ENCODE measurements at places on chromosomes 7 and 10.

DNA sequence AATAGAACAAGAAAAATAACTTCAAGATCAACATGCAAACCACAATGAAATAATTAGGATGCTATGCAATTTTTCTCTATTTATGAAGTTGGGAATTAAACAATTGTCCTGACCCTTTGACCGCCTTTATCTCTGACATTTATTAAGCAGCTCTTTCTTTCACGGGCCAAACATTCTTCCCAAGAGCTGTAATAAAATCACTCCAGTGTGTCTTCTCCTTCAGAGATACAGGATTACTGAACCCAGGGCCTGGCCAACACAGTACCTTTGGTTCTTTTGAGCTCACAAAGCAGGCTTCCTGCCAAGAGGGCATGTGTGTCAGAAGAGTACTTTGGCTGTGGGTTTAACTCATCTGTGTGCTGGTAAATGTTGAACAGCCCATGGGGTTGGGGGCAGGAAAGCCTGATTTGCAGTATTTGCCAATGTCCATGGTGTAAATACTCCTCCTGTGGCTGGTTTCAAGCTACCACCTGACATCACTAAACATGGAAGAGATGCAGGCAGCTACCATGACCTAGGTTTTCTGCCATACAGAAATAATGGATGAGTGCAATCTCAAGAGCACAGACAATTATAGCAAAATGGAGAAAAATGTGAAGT is 121.7 kb downstream of the FANK1 start:
- DNase-seq, result no peak

GRCh38 chr7:121741896-121742295 is 131.1 kb upstream of the PTPRZ1 start:
- DNase-seq, result no peak

- DNase-seq, result no peak
These were observed 12.7 kb upstream of the CACUL1 start for GRCh38 chr10:118767297-118768040.

- no peak for DNase-seq
These were observed 76.3 kb upstream of the MRLN start for GRCh38 chr10:59829601-59830000.

GRCh38 chr7:17236603-17237002 is 61.8 kb upstream of the AHR start:
- no peak for DNase-seq

GRCh38 chr10:53700278-53700677 is 927.7 kb upstream of the MBL2 start:
- DNase-seq, result no peak

DNA sequence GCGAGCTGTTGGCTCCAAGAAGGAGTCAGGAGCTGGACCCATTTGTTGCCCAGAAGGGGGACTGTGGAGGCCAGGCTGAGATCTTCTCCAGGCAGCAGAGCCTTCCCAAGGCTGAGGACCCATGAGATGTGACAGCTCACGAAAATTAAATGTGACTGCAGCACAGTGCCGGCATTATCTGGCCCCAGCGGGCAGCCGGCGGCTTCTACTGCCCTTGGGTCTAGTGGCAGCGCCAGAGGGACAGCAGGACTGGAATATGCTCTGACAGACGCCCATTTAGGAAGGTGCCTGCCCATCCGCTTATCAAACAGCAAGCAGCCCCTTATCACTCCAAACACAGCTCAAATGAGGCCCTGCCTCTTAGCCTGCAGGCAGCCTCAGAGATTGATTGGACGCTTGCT is 122.9 kb upstream of the LYZL2 start:
- no peak for DNase-seq

DNA sequence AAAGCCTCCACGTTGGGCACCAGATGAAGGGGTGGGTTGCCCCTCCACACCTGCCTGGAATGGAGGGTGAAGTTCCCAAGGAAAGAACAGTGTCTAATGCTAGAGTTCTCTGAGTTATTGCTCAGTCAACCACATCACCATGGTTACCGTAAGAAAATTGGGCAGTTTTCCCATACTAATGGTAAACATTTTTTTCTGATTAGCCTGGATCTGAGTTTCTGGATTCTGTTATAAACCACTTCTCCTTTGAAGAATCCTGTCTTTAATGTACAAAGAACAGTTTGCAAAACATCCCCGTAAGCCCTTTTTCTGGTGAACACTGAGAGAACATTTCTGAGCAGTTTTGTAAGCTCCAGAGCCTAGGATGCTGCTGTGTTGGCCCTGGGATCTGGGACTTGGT is 45.5 kb downstream of the ABCC2 start:
- DNase-seq, result no peak

DNA sequence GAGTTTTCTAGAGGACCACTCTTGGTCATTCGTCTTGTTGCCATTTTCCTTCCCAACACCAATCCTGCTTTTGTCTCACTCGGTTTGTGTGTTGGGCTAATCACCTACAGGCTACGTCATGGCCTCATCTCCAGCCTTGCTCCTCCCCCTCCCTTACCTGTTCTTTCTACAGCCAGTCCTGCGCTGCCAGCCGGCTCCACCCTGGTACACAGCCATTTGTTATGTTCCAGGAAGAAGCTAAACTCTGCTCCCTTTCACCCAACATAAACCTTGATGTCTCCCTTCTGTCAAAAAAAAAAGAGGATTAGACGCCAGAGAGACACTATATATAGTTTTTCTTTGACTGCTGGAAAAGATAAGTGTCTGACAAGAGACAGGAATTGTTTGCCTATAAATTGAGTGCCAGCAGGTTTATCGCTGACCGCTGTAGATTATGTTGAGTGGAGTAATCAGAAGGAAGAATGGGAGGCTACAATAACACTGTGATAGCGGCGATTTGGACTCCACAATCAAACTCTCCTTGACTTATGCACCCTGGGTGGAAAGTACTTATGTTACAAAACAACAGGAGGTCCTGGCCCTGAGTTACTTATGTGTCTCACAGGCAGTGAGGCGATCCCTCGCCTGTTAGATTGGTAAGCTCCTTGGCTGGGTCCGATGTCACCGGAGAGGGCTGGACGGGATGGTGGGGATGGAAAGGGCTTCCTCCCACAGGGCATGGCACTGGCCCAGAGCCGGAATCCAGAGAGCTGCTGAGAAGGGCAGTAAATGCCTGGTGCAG is 171.3 kb upstream of the BMPER start:
- no peak for DNase-seq

DNA sequence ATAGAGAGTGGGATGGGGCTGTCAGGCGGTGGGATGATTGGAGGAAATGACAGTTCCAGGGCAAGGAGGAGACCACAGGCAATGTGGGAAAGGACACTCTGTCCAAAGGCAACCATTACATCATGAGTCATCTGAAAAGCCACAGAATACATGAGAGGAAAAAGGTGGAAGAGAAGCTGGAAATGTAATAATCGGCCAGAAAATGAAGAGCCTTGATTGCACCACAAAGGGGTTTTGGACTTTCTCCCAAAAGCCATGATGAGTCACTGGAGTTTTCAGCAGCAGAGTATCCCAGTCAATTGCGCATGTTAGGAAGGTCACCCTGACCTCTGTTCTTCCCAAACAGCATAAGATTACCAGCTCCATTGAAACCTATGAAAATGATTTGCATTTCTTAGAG is 222.0 kb downstream of the LHFPL3 start:
- no peak for DNase-seq

DNA sequence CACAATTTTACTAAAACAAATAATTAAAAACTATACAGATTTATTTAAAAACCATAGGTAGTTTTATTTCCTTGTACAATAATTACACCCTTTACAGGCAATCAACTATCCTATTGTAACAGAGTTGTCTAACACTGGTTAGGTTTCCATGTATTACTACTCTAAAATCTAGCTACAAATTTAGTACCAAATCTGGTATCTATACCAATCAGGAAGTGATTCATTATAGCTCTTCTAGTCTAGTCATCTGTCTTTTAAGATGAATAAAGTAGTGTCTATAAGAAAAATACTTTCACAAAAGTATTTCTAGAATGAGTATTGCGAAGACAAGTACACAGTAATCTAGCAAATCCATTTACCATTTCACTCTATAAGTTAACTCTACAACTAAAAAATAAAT is 16.9 kb downstream of the ZNF800 start:
- DNase-seq, result no peak

DNA sequence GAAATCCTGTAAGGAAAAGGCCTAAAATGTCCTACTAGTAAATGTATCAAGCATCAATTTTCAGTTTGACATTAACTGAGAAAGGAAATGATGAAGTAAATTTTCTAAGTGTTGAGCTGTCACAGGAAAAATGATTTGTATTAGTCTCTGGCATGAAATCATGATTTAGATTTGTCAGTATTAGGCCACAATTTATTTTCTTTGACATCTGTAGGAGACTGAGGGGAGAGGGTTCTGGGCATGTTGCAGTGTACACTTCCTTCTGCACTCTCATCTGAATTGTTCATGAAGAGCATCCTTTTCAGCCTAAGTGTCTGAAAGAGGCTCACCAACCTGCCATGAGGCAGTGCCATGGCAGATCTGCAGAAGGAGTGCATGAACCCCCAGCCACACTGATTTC is 15.9 kb downstream of the ADRB1 start:
- DNase-seq, result no peak

DNA sequence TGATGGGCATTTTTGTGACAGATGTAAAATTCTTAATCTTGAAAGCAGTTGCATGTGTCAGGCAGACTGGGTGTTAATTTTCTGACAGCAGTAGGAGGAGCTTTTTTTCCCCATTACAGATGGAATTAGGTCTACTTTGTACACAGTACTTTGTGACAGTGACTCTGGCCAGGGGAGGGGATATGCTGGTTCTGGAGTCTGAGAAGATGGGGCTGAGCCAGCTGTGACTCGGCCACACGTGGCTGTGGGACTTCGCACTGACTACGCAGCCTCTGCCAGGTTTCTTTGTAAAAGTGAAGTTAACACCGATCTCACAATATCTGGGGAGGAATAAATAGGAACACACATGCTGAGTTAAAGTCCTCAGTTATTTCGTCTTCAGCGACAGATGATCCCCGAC is 95.4 kb downstream of the MGMT start:
- DNase-seq, result no peak

- no peak for DNase-seq
These were observed 485.5 kb downstream of the LRMDA start for GRCh38 chr10:75916906-75917305.

- no peak for DNase-seq
These were observed 22.7 kb upstream of the ADCYAP1R1 start for GRCh38 chr7:31029251-31030042.

- no peak for DNase-seq
These were observed 178.4 kb upstream of the ADO start for GRCh38 chr10:62626079-62626478.

DNA sequence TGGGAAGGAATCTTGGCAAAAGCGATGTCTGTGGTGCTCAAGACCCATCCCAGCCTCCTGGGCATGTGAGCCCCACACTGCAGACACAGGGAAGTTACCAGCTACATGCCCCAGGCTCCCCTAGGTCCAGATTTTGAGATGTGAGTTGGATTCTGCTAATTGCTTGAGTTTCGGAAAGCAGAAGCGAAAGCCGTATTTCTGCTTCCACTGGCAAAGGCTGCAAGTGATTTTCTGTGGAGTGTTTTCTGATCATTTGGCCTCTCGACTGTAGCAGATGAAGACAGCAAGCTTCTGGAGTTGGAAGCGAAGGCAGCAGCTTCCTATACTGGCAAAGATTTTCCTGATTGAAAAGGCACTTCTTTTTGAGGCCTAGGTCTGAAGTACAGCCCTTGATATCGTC is 29.6 kb downstream of the ANKRD16 start:
- DNase-seq, result no peak

DNA sequence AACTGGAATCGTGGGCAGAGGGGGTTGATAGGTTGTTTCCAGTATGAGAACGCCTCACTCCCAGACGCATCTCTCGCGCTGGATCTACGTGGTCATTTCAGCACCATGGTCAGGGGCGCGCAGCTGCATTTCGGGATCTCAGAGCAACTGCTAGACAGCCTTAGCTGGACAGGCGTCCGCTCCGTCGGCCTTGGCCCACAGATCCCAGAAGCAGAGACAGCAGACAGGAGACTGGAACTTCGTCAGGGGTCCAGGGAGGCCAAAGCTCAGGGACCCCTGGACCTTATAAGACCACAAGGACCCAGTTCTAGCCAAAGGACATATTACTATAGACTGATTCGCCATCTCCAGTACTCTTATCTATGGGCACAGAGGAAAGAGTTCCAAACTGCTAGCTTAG is 5.3 kb downstream of the NEUROG3 start:
- no peak for DNase-seq

DNA sequence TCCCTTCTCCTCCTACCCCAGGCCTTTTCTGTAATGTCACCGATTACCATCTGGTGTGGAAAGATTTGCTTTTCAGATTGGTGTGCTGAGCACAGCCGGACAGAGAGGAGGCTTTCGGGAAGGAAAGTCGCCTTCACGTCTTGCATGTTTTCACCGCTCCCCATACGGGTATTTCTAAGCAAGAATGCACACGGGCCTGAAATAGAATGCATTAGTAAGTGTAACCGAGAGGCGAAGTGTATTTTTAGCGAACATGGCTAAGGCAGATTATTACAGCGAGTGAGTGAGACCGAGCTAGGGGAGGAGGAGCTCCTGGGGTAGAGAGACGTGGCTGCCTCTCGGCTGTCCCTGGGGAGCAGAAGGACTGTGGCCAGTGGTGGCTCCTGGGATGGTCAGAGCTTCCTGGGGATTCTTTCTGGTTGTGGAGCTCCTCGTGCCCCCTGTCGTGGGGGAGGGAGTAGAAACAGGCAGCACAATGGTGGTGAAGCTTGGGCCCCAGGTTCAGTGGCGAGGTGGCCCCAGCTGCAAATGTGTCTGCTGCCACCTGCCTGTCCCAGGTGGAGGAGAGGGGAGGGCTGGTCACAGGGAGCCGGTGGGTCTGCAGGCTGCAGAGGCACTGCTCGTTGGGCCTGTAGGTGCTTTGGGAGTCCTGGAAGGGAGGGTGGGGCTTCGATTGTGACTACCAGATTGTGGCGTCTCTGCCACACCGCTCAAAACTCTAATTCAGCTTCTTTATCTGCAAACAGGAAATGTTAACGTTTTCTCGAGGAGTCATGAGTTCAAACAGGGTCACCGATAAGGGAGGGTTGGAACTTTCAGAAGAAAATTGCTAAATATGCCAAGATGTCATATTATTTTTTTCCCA is 135.8 kb downstream of the CAMK1D start:
- DNase-seq, result no peak

DNA sequence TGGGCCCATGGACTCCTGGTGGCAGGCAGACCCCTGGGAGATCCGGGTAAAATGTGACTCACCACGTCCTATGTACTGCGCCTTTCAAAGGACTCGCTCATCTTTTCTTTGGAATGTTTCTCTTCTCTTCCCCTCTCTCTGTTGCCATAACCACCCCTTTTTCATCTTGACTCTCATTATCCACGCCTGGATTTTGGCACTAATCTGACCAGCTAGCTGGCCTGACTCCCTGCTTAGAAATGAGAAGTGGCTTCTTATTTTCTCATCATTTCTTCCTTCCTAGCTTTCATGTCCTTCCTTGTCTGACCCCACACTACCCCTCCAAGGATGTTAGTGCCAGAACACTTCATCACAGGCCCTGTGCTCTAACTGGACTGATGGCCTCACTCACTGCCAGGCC is 98.0 kb upstream of the FAM171A1 start:
- DNase-seq, result no peak

- DNase-seq, result no peak
These were observed 113.6 kb downstream of the LSMEM1 start for GRCh38 chr7:112594397-112594796.
